ENCODE measurements at places on chromosomes 12 and 14. TPM values are rescaled to one million over a fixed set of nuclear protein-coding genes. Genes with fewer than 3 reads are reported as not detected.

DNA sequence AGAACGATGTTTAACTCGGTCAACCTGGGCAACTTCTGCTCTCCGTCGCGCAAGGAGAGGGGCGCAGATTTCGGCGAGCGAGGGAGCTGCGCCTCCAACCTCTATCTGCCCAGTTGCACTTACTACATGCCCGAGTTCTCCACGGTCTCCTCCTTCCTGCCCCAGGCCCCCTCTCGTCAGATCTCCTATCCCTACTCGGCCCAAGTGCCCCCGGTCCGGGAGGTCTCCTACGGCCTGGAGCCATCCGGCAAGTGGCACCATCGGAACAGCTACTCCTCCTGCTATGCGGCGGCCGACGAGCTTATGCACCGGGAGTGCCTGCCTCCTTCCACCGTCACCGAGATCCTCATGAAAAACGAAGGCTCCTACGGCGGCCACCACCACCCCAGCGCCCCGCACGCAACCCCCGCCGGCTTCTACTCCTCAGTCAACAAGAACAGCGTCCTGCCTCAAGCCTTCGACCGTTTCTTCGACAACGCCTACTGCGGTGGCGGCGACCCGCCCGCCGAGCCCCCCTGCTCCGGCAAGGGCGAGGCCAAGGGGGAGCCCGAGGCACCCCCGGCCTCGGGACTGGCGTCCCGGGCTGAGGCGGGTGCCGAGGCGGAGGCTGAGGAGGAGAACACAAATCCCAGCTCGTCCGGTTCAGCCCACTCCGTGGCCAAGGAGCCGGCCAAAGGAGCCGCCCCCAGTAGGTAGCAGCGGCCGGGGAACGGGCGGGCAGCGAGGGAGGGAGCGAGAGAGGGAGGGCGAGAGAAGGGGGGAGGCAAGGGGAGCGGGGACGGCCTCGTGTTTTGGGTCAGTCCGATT lies 513 bp downstream of the HOXC11 start:
- DNase-seq, result no peak
- H3K4me3 ChIP-seq, result no peak overlapping the region
- no peak overlapping the region for H3K27ac ChIP-seq

DNA sequence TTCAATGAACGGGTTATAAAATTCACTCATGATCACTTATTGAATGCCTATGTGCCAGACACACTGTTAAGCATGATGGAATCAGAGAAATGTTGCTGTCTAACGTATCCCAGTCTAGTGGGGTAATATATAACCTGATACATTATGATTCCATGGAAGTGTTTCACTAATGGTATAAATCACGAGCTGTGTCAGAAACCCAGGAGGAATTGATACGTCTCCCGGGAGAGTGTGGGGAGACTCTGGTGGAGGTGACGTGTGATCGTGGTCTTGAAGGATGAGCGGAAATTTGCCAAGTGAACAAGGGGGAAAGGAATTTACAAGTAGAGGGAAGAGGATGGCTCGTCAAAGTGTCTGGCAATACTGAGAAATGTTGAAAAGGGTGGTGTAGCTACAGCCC lies 26.5 kb downstream of the MANSC1 start:
- no peak for DNase-seq
- H3K4me1 ChIP-seq, result peaks cover 15% of the 10 kb centered on the region
- H3K4me3 ChIP-seq, result no peak overlapping the region

- no peaks in the 10 kb centered on the region for H3K4me1 ChIP-seq
- H3K27ac ChIP-seq, result no peak overlapping the region
- H3K4me3 ChIP-seq, result no peak overlapping the region
- no peaks in the 10 kb centered on the region for H3K27me3 ChIP-seq
These were observed 90.1 kb downstream of the SLCO1B1 start for GRCh38 chr12:21221072-21221471.

CCDC88C gene
- 34.1 TPM for total RNA-seq
